Stimulated activated CD4-positive, alpha-beta T cell treated with anti-CD3 and anti-CD28 coated beads, Interleukin-12 subunit alpha, Interleukin-12 subunit beta, amount 100 ng/mL, for 4 hours (primary cell): ENCODE measurements at places on chromosomes 5 and 9.

DNA sequence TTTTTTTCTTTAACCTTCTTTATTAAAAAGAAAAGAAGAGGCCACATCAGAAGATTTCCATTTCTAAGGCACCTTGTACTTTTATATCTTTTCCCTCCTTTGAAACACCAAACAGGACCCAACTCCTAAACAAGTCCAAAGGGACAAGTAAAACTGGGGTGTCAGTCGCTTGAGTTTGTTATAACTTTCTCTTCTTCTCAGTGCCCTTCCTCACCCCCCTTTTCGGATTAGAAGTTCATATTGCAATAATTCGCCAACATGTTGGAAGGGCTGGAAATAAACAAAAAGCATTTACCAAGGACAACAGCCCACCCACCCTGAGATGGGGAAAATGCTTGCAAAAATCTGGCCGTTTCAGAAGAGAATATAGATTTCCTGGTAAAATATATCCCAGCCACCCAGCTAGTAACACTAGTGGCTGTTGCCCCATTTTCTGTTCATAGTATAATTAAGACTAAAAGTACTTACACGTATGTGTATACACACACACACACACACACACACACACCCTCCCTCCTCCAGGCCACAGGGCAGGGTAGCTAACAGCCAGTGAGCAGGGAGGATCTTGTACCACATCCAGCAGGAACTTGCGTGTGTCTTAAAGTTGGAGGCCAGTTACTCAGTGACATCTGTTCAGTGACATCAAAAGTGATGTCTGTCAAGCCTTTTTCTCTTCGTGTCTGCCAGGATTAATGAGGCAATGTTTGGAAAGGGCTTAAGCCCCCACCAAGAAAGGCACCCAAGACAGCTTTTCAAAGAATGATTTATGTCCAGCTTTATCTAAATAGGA lies 149.1 kb upstream of the KLF4 start:
- DNase-seq: no peak

GRCh38 chr5:160287378-160288051 lies 24.8 kb downstream of the CCNJL start:
- no peak for DNase-seq

- DNase-seq: no peak
Measured at GRCh38 chr5:165400086-165400485, 1894.7 kb downstream of the MAT2B start.

DNA sequence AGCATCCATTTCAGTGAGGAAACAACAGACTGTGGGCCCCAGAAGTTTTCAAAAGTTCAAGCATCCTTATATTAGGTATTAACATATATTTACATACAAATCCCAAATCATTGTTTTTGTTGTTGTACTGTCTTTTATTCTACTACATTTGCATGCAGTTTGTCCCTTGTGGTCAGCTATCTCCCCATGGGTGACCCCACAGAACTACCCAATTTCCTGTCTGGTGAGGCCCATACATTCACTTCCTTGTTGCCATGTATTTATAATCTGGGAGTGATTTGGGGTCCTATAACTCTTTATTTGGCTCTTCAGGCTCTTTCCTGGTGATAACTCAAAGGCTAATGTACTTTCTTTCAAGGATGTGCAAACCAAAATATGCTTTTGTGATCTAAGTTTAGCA lies 3.3 kb upstream of the CD180 start:
- no peak for DNase-seq

DNA sequence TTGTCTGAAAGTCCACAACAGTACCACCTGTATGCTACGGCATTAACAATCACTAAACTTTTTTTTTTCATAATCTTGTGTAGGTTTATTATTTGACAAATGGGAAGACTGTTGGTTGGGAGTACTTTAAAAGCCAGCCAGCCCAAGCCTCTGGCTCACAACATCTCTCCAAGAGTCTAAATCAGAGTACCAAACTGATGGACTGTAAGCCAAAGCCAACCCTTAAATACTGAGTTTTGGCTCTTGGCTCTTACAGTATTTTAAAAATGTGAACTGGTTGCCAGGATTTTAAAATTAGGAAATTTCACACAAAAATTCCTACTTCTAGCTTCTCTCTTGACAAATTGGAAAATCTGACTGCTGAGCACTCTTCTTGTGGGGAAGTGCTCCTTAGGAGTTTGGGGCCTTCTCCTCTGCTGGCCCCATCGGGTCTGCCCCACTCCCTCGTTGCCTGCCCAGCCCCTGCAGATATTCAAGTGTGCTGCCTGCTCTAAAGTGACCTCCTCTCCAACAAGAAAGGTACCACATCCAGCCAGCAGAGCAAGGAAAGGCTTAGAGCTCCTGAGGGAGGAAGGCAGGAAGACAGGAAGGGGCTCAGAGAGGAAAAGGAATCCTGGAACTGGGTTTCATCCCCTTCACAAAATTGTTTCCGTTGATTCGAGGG lies 21.8 kb upstream of the TMOD1 start:
- no peak for DNase-seq
